ENCODE measurements at places on chromosomes 4 and X.
A peak's percentile ranks its signal among the peaks of the same experiment; 100 is the strongest.

DNA sequence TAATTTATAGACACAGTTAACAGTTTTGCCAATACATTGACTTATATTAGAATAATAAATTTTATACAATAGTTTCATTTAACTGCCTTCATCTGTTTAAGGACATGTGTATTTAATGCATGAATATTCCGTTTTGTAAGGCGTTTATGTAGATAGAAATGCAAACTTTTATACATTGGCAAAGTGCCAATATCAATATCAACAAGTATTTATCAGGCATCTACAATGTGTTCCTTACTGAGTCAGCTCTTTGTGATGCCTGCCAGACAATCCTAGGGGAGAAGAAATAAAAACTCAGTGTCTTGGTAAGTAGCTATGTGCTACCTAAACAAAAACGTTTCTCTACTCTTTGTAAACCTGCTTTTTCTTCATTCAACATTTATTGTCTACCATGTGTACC lies 1142.2 kb downstream of the C4orf33 start:
- no peak for DNase-seq

- peak; percentile 99 for DNase-seq
Measured at GRCh38 chr4:81808011-81808672, 336.4 kb upstream of the RASGEF1B start.

DNA sequence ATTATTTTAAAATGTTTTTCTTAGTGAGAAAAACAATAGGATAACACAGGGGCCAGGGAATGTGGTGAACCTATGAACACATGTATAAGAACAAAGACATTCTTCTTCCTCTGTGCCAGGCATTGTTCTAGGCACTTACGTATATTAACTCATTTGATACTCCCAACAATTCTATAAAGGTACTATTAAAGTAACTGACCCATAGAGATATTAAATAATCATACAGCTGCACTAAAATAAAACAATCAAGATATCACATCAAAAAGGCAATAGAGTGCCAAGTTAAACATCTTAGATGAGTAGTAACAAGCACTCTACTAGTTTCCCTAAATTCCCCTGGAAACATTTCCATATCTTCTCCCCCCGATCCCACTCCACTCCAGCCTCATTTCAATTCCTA lies 33.4 kb downstream of the SLC39A8 start:
- DNase-seq, result no peak

- no peak for DNase-seq
Measured at GRCh38 chrX:44675362-44676024, 132.8 kb upstream of the FUNDC1 start.

- DNase-seq, result no peak
Measured at GRCh38 chr4:74189331-74190043, 31.6 kb downstream of the MTHFD2L start.

- no peak for DNase-seq
Measured at GRCh38 chr4:152535360-152535902, 461 bp downstream of the FBXW7 start.

DNA sequence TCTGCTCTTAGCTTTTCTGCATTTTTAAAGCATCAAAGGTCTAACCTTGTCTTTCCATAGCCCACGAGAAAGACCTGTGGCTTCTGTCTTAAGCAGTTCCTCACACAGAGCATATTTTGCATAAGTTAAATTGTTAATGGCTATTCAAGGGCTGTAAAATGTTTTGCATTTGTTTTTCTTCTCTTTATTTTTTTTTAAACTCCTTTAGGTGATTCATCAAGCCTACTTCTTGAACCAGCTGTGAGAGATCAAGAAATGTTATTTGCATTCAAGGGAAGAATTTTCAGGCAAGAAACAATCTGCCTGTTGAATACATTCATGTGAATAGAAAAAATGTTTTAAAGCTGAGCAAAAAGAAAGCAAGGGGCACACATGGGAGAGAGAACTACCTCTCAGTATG lies 423.8 kb upstream of the FRG1 start:
- no peak for DNase-seq

DNA sequence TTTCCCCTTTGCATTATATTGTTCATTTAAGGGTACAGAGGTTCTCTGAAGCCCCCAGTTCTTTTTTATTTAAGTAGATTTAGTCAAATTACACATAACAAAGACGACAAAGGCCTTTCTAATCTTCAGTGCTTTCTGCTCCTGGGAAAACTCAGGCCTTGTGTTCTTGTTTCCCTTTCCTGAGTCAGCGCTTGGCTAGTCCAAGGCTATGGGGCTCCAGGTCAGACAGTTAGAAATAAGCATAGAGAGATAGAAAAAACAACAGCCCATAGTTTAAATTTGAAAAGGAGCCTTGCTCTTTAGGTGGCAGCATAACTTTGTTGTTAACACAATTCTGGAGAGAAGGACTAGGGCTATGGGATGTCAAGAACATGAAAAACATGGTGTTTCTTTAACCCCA lies 97.3 kb downstream of the PPP1R2C start:
- DNase-seq, result no peak

- DNase-seq, result no peak
Measured at GRCh38 chr4:3640587-3640962, 108.4 kb upstream of the LRPAP1 start.

GRCh38 chr4:1002131-1002630 lies 9.0 kb upstream of the SLC26A1 start:
- DNase-seq, result no peak

- no peak for DNase-seq
Measured at GRCh38 chr4:41142376-41143310, 71.7 kb downstream of the APBB2 start.

- no peak for DNase-seq
Measured at GRCh38 chr4:24858026-24858425, 54.8 kb downstream of the CCDC149 start.

- DNase-seq, result peak; percentile 20
Measured at GRCh38 chr4:123505095-123506010, 108.8 kb downstream of the SPRY1 start.

GRCh38 chrX:17788956-17789562 lies 51.8 kb downstream of the SCML1 start:
- DNase-seq, result no peak

GRCh38 chr4:167049257-167049656 lies 185.0 kb downstream of the SPOCK3 start:
- DNase-seq, result no peak

DNA sequence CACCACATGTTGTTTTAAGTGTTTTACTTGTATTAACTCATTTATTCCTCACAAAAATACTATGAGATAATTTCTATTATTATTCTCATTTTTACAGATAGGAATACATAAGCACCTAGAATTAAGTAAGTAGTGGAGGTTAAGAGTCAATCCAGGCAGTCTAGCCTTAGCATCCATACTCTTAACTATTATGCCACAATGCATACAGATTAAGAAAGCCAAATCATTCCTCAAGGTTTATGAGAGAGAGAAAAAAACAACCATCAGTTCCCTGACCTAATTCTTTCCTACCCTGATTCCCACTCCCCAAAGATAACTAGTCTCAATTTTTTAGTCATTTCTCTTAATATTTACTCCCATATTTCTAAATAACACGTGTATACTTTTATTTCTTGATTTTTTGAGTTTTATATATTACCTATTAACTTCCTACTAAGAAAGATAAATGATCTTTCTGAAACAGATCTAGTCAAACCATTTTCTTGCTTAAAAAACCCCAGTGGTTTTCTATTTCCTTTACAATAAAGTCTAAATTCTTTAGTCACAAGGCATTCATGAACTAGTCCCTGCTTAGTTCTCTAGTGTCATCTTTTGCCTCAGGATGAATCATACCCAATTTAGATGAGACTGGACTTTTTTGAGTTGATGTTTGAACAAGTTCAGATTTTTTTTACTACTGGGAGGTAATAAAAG lies 16.0 kb downstream of the UBA6 start:
- no peak for DNase-seq

DNA sequence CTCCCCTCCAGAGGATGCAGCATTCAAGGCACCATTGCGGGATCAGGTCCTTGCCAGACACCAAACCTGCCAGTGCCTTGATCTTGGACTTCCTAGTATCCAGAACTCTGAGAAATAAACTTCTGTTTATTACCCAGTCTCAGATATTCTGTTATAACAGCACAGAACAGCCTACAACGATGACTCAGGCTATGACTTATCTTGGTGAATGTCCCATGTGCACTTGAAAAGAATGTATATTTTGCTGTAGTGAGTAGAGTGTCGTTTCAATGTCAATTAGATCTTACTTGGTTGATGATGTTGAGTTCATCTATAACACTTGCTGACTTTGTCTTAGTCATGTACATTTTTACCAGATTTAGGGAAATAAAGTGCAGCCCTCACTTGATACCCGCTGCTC lies 34.5 kb upstream of the PGRMC1 start:
- DNase-seq, result no peak

DNA sequence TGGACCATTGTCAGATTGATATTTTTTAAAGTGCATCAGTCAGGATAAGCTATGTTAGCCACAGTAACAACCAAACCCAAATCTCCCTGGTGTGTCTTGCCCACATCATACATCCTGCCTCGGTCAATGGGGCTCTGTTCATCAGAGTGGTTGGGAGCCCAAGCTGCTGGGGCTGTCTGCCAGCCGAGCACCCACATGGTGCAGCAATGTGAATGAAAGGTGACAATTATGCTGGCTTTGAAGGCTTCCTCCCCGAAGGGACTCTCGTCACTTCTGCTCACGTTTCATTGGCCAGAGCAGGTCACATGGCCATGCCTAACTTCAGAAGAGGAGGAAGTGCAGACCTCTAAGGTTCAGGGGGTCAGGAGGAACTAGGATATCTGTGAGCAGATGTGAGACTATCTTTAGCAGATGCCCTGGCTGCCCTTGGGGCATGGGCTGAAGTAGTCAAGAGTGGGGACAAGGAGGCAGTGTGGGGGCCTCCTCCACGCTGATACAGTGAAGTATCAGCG lies 1.3 kb upstream of the JAKMIP1 start:
- DNase-seq, result no peak

- no peak for DNase-seq
Measured at GRCh38 chr4:164803702-164804101, 49.8 kb downstream of the SMIM31 start.

- DNase-seq, result no peak
Measured at GRCh38 chr4:180084561-180084960, 2158.6 kb upstream of the TENM3 start.

DNA sequence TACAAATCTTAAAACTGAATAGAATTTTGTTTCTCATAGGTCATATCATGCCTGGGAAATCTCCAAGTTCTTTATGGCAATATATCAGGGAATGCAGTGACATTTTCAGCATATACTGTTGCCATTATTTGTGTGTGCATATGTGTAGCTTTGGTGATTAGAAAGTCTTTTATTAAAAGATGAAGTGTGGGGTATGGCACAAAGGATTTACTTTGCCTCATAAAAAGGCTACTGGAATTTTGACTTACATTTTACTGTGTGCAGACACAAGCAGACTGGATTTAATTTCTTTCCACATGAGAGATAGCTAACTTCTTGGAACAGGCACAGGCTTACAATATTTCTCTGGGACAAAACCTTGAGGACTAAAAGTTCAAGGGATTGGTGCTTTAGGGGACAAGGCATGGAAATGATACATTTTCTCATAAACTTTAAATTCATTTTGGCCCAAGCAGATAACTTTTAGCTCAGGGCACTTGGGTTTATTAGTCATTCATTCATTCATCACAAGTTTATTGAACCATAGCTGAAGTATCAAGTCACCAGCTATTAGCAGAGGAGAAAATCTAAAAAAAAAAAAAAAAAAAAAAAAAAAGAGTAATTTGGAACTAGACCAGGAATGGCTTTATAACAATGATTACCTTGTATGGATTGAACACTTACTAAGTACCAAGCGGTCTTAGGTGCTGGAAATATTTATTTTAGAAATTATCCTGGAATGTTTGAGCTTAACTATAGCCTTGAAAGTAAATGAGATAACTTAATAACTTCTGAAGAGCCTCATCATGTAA lies 191.5 kb downstream of the SLIT2 start:
- no peak for DNase-seq

DNA sequence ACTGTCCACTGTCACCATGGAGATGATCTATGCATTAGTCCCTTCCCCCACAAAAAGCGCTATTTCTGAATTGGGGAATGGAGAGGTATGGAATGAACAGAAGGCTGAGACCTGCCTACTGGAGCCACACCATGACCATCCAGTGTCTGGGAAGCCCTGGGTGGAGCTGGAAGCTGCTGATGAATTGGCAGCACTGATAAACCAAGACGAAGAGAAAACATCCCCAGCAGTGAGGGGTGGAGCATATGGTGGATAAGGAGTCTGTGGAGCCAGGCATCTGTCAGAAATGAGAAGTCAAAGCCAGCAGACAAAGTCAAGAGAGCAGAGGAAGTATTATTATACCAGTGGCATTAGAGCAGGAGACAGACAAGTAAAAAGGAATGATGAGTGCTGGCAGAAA lies 13.2 kb downstream of the CC2D2A start:
- DNase-seq, result no peak

DNA sequence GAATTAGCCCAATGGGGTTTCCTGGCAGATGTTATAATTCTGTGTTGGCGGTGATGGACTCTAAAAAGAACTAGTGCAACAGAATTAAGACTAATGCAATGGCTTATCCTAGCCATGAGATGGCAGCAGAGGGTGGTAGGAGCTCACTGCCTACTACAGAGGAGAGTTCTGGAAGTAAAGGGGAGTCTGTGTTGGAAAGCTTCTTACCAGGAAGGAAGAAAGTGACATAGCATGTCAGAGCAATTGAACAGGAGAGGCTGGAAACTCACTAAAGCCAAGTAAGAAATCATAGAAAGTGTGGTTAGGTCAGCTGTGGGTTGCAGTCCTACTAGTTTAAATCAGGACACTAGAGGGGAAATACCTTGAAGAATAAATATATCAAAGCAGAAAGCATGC lies 6.3 kb upstream of the TRPC5OS start:
- DNase-seq, result peak; percentile 12

DNA sequence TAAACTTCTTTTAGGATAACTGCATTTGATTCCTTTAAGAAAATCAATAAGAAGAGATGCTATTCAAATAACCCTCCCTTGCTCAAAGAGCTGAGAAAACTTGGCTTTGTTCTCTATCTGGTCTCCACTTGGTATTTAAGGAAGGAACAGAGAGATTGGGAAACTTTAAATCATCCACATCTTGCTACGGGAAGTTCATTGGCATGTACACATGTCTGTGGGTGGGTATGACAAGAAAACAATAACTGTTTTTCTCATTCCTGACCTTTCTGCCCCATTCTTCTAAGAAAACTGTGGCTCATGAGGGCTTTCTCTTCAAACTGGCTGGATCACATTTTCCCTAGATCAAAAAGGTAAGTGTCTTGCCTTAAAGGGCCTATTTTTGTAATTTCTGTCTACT lies 6.0 kb downstream of the SEL1L3 start:
- DNase-seq, result no peak

DNA sequence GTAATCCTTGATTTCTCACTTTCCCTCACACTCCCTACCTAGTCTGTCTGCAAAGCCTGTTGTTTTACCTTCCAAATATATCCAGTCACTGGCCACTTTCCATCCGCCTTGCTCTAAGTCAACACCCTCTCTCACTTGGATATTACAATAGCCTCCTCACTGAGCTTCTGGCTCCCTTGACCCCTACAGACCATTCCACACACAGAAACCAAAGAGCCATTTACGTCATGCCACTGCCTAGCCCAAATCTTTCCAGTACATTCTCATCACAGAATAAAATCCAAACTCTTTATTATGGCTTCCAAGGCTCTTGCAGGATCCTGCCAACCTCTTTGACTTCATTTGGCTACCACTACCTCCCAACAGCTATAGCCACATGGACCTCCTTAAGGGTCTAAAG lies 25.7 kb upstream of the ARHGEF9 start:
- no peak for DNase-seq
